T-helper 2 cell treated with Interferon-gamma antibody and Interleukin-4, amounts not matched to agents 100 ng/mL and 5 ng/mL, for 36 hours (primary cell): ENCODE measurements at places on chromosomes 4 and X. TPM values are rescaled to one million over a fixed set of nuclear protein-coding genes. Genes with fewer than 3 reads are reported as not detected.

The SORBS2 gene
- total RNA-seq: not detected in 2 replicates

The GRIA2 gene
- not detected in 2 replicates for total RNA-seq

The PPP2R2C gene
- total RNA-seq: not detected in 2 replicates

The DRP2 gene
- 0.82 TPM in 2 replicates for total RNA-seq

The PAGE1 gene
- total RNA-seq: not detected in 2 replicates

The ARAF gene
- total RNA-seq: 85.1 and 94.2 TPM in 2 replicates

The LRP2BP gene
- total RNA-seq: 0.59 and 0.70 TPM in 2 replicates

The DGAT2L6 gene
- total RNA-seq: not detected in 2 replicates

The TMPRSS11D gene
- not detected in 2 replicates for total RNA-seq

The KCNIP4 gene
- not detected in 2 replicates for total RNA-seq

The PARM1 gene
- not detected in 2 replicates for total RNA-seq

The GDPD2 gene
- 0.25 TPM in 2 replicates for total RNA-seq

The ARAP2 gene
- 37.5 and 42.9 TPM in 2 replicates for total RNA-seq

The CDS1 gene
- total RNA-seq: 0.05 TPM in 1 of 2 replicates, not detected in the other

The PHEX gene
- 0.18 and 0.27 TPM in 2 replicates for total RNA-seq

The RBM47 gene
- total RNA-seq: 3.8 and 3.9 TPM in 2 replicates

The HAND2 gene
- not detected in 2 replicates for total RNA-seq

The GSPT2 gene
- total RNA-seq: 12.4 and 13.2 TPM in 2 replicates

The IL2 gene
- total RNA-seq: 0.75 and 1.3 TPM in 2 replicates

The LARP1B gene
- total RNA-seq: 19.8 and 23.1 TPM in 2 replicates

The DCAF8L2 gene
- not detected in 2 replicates for total RNA-seq

The S100P gene
- total RNA-seq: 34.1 and 37.1 TPM in 2 replicates

The ESX1 gene
- total RNA-seq: 0.14 and 0.25 TPM in 2 replicates

The HERC5 gene
- total RNA-seq: 17.3 and 19.2 TPM in 2 replicates

The MAGEA10 gene
- not detected in 2 replicates for total RNA-seq

The MAGEA9B gene
- total RNA-seq: not detected in 2 replicates

The CYTL1 gene
- total RNA-seq: not detected in 2 replicates

The ZNF157 gene
- total RNA-seq: 0.25 and 0.39 TPM in 2 replicates

The BEX5 gene
- 1.7 and 2.1 TPM in 2 replicates for total RNA-seq

The DLG3 gene
- total RNA-seq: 14.2 and 21.1 TPM in 2 replicates

The NAA11 gene
- total RNA-seq: not detected in 2 replicates

The C1QTNF7 gene
- not detected in 2 replicates for total RNA-seq
